Dermis lymphatic vessel endothelial cell (primary cell): ENCODE measurements at places on chromosomes 2 and 18. TPM values are rescaled to one million over a fixed set of nuclear protein-coding genes. Genes with fewer than 3 reads are reported as not detected.

C1GALT1C1L gene
- total RNA-seq = 0.09 TPM in 1 of 2 replicates, not detected in the other

MARCHF4 gene
- total RNA-seq = under 0.01 and 0.11 TPM in 2 replicates

CNDP2 gene
- 67.4 and 71.3 TPM in 2 replicates for total RNA-seq

TWIST2 gene
- total RNA-seq = 0.09 and 0.54 TPM in 2 replicates

KCNIP3 gene
- total RNA-seq = 0.11 and 0.17 TPM in 2 replicates

OTOS gene
- total RNA-seq = not detected in 2 replicates

ASIC4 gene
- not detected in 2 replicates for total RNA-seq
